ENCODE measurements at places on chromosomes 12 and 14.

DNA sequence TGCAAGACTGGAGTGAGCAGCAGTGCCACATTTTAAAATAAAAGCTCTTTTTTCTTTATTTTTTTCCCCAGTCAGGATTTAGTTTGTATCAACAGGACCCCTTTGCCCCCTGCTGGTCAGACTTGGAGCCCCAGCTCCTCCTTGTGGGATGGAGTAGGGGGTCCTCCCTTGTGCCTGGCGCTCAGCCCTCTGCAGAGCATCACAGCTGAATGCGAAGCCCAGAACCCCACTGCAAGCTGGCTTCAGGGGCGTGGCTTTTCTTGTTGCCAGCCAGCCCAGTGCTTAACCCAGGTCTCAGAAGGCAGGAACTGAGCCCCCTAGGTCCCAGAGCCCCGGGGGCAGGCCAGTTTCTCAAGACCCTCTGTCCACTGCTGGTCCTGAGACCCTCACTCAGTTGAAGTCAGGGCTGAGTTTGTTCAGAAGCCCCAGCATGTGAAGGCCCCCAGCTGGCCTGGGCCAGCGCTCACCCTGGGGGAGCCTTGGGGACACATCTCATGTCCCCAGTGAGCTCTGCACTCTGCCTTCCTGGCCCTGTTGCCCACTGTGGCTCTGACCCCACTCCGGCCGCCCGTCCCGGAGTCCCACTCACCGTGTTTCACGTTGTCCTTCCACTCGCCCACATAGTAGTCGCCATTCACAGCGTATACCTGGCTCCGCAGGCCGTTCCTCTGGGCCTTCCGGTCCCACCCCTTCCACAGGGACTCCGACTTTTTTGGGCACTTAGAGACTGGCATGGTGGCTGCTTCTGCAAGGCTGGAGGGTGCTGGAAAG lies 519 bp downstream of the MORN3 start:
- DNase-seq: peak; percentile 76

DNA sequence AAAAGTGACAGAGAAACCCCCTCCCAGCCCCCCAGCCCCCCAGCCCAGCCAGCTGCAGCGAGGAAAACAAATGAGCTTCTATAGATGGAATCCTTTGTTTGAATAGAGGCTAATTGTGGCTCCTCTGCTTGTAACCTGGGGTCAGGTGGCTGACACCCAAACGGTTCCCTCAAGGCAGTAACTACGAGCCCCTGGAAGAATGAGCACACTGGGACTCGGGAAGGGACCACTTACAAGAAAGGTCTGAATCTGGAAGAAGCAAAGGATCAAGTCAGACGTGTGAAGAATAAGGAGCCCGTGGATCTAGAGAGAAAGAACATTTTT lies 108.7 kb upstream of the FUT8 start:
- DNase-seq: no peak

DNA sequence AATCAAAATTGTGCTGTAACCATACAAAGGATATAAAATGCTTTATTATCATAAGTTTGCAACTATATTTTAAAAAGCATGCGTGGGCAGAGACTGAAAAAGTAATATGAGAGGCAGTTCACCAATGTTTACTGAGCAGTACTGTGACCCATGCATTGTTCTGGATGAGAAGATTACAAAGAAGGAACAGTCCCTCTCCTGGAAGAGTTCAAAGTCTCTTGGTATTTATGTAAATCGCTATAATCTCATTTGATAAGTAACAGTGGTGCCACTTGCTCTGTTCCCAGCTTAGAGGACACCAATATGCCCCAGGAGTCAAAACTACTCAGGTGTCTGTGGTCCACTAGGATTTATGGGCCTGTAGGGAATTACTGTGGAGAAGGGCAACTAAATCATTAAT lies 2.1 kb upstream of the CMAS start:
- no peak for DNase-seq

DNA sequence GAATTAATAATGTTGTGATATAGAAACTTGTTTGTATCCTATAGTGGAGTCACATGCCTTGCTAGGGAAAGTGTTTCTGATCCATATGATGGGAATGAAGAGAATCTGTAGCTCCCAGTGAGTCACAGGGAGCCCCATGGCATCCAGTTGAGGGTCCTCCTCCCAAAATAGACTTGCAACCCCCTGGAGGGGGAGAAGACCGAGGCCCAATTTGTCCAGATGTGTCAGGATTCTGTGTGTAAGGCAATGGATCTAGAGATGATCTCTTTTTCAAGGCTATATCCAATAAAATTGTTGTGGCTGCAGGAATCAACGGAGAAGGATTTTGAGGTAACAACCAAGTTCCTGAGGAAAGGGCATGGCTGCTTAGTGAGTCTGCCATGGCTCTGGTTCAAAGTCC lies 121.8 kb downstream of the BCL11B start:
- DNase-seq: no peak

DNA sequence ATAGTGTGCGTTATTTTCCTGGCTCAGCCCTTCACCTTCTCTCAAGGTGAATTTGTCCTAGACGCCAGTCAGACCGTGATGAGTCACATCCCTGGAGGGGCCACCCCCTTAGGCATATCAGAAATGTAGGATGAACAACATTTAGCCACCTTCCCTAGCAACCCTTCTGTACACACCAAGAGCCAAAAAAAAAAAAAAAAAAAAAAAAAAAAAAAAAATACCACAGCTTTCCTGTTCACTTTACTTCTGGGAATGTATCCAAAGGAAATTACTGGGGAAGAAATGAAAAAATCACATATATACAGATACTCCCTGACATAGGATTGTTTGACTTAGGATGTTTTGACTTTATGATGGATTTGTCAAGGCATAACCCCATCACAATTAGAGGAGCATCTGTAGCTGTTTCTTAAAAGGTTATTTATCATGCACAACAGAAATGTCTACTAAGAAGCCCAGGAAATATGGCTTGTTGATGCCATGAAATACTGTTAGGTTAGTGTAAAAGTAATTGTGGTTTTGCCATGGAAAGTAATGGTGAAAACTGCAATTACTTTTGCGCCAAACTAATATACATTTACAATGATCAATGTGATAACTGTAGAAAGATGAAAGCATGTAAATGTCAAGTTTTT lies 68.2 kb upstream of the BDKRB2 start:
- DNase-seq: peak; percentile 50

GRCh38 chr12:112178796-112179195 lies 53.4 kb downstream of the TRAFD1 start:
- DNase-seq: no peak

DNA sequence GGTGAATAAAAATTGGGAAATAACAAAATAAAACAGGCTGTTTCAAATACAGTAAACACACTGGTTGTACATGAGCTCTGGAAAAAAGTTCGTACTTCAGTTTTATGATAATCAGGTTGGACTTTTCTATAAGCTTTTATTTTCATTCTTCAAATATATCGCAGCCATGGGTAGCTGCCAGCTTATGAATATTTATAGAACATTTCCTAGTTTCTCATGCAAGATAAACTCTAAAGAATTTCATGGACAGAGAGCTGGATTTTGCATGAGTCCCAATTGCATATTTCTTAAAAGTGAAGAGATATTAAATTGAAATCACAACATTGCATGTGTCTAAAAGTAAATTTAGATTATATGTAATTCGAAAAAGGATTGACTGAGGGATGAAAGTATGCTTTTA lies 827.6 kb downstream of the SLC6A15 start:
- DNase-seq: no peak

DNA sequence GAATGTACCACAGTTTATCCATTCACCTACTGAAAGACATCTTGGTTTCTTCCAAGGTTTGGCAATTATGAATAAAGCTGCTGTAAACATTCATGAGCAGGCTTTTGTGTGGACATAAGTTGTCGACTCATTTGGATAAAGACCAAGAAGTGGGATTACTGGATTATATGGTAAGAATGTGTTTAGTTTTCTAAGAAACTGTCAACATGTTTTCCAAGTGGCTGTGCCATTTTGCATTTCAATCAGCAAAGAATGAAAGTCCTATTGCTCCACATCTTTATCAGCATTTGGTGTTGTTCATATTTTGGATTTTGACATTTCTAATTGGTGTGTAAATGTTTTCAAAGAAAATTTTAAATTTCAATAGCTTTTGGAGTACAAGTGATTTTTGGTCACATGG lies 27.3 kb upstream of the KLRF1 start:
- DNase-seq: no peak

GRCh38 chr12:24937553-24938244 lies 11.2 kb downstream of the BCAT1 start:
- no peak for DNase-seq

GRCh38 chr12:48027183-48028002 lies 23.1 kb upstream of the COL2A1 start:
- no peak for DNase-seq

- peak; percentile 99 for DNase-seq
Observed at GRCh38 chr14:22614240-22614799, 16.2 kb downstream of the ABHD4 start.

DNA sequence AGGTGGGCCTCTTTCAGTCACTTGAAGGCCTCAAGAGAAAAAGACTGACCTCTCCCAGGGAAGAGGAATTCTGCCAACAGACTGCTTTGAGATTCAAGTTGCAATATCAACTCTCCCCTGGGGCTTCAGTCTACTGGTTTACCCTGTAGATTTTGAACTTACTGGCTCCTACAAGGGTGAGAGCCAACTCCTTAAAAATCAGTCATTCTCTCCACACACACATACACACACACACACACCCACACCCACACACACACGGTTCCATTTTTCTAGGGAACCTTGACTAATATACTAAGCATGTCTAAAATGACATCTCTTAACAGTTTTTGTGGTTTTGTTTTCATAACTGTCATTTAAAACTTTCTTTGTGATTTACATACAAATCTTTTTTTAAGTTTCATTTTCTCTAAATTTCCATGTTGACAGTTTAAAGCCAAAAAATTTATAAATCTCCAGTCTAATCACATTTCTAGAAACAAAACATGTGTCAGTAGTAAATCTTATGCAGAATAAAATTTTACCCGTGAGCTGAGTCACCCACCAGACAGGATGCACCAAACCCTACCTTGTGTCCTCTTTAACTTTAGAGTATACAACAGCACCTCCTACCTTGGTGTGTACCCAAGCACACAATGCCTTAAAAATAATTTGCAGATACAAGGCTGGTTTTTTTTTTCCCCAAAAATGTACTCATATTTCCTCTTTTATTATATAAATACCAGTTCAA lies 394.6 kb downstream of the AEBP2 start:
- DNase-seq: no peak

DNA sequence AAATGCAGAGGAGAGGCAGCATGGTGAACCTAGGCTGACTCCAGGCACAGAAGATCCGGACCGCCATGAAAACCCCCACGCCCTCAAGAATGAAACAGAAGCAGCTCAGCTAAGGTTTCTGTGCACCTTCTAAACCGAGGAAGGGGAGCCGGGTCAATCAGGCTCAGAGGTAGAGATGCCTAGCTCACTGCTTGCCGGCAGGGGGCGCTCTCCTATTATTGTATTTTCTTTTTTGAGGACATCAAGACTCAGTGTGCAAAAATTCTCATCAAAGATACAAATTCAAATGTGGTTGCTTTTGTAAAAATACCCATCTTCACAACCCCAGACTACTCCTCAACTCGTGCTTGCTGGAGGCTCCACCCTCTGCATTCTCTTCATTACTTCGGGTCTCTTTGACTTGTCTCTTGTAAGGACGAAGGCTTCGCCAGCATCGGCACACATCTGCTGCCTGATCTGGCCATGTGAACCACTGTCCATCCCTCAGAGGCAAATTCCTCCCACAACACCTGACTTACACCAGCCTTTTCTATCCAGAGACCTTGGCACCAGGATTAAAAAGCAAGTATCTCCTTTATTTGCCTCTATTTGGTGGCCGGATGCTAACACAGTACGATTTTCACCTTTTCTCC lies 33.4 kb upstream of the RNASE3 start:
- peak; percentile 73 for DNase-seq

DNA sequence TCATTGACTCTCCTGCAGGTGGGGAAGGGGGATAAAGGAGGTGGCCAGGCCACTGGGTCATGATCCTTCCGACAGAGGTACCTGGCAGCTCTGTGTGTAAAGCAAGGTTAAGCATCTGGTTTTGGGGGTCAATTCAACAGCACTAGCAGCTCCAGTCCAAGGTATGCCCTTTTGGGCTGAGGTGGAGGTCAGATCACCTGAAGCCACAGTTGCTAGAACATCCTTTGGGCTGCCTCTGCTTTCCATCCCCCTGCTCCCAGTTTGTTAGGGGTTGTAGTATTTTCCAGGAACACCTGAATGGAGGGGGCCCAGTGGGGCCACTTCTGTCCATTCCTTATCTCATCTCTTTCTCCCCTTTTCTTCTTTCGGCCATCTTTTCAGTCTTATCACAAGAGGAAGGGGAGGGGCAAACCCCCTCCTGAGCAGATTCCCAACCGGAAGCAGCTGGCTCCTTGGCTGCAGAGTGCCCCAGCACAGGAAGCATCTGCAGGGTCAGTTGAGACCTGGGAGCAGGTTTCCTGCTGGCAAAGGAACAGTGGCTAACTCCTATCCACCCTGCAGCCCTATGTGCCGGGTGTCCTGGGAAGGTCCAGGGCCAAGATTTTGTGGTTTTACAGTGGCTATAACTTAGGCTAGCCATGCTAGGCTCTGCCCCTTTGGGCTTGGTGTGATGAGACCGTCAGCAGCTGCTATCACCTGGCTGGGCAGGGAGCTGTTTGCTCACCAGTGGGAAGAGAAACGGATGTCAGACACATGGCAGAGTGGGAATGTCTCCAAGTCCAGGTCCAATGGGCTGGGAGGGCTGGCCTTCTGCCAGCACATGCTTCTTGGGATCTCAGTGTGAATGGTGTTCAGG lies 40.2 kb downstream of the SH2B3 start:
- peak; percentile 99 for DNase-seq

DNA sequence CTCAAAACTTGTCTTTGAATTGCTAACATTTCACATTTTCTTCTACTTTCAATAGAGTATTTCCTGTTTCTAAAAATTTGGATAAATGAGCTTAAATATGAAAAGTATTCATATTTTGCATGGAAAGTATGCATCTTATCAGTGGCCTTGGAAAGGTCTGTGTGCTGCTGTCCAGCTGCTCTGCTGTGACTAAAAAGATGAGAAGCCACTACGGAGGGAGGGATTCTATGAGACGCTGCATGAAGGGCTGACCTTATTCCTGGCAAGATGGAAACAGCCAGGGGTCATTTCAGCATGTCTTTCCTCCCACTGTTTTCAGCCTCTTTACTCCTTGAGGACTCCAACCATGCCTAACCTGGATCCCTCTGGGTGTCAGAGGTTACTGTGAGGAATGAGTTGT lies 13.0 kb downstream of the PIWIL1 start:
- no peak for DNase-seq

DNA sequence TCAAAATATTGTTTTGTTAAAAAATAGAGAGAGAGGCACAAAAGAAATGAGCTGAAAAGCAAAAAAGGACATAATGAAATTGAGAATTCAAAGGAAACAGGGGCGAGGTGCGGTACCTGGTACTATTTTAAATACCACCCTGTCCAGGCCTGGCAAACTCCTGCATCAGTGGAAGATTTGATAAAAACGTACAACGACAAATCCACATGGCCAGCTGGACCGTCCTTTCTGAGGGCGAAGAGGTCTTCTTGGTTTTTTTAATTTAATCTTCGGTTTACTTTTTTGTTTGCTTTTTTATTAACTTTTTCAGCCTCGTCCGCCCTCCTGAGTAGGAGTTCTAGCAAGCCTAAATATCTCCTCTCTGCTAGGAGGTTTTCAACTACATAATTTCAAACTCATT lies 11.9 kb downstream of the BCL11B start:
- no peak for DNase-seq

GRCh38 chr12:130120012-130120805 lies 42.1 kb upstream of the FZD10 start:
- DNase-seq: no peak

GRCh38 chr12:65602610-65603295 lies 221.5 kb upstream of the HMGA2 start:
- DNase-seq: peak; percentile 97

All from dermis blood vessel endothelial cell (primary cell).